CD4-positive, alpha-beta T cell treated with Interleukin-2 at 100 ng/mL for 4 hours (primary cell): ENCODE measurements at places on chromosomes 7 and 10.

DNA sequence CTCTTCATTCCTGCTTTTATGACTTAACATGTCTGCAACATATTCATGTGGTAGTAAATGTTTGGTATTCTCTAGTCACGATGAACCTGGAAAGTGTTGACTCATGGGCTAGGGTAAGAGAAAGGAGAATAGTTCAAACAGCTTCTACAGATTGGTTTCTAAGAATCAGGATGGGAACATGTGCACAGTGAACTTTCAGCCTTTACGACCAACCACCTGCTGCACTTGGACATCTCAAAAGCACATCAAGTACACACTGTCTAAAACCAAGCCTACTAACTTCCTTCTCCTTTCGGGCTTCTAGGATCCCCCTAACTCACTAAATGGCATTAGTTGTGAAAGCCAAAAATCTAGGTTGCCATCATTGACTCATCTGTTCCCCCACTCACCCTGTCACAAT lies 85.5 kb downstream of the CUL2 start:
- no peak for DNase-seq

DNA sequence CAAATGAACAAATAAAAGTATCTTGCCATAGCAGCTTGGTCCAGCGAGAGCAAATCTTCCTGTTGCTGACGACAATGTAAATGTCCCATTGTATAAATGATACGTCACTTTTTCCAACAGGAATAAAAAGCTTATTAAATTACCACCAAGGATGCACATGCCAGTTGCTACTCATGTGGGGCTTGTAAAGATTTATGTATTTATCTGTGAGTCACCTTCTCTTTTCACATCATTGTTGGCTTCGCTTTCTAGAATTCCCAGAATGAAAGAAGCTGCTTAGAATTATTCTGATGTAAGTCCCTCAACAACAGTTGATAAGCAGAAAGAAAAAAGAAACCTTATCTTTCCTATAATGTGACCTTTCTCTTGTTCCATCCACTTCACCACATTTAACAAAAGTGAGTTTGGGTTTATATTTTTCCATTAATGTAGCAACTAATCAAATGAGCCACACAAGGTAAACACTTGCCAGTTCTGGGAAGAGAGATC lies 22.4 kb downstream of the DNAJC12 start:
- DNase-seq, result no peak

GRCh38 chr10:10865913-10866312 lies 151.8 kb upstream of the CELF2 start:
- DNase-seq, result no peak

- no peak for DNase-seq
Measured at GRCh38 chr7:96328016-96328415, 6.1 kb upstream of the SLC25A13 start.

DNA sequence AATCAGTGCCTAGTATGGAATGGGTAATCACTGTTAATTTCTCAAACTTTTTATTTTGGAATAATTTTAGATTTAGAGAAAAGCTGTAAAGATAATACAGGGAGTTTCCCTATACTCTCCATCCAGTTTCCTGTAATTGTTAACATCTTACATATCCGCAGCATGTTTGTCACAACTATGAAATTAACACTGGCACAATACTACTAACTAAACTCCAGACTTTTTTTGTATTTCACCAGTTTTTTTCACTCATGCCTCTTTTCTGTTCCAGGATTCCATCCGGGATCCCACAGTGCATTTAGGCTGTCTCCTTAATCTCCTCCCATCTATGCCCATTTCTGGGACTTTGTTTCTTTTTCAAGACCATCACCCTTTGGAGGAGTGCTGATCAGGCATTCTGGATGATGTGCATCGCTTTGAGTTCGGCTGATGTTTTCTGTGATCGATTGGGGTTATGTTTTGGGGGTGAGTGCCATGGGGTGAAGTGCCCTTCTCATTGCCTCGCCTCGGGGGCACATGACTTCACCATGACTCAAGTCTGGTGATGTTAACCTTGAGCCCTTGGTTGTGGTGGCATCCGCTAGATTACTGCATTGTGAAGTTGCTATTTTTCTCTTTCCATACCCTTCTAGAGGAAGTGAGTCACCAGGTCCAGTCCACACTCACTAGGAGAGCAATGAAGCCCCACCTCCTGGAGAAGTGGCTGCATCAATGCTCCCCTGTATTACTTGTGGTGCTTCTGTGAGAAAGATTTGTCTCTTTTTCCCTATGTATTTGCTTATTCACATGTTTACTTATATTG lies 43.9 kb upstream of the GRB10 start:
- DNase-seq, result no peak

- DNase-seq, result no peak
Measured at GRCh38 chr10:110444004-110444337, 53.7 kb upstream of the DUSP5 start.

DNA sequence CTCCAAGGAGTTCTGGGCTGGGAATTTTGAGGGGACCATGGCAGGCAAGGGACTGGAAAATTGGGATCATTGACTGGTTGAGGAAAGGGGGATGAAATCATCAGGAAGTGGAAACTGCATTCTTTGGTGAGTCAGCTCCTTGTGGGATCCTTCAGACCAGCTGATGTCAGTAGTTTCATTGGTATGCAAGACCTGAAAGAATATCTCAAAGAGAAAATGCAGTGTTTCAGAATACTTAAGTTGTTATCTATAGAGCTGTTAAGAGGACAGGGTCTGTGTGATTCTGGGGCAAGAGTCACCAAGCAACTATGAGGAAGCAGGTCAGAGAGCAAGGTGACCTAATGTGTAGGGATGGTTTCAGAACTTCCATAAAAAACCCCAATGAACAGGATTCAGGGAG lies 595.9 kb upstream of the AUTS2 start:
- DNase-seq, result no peak

DNA sequence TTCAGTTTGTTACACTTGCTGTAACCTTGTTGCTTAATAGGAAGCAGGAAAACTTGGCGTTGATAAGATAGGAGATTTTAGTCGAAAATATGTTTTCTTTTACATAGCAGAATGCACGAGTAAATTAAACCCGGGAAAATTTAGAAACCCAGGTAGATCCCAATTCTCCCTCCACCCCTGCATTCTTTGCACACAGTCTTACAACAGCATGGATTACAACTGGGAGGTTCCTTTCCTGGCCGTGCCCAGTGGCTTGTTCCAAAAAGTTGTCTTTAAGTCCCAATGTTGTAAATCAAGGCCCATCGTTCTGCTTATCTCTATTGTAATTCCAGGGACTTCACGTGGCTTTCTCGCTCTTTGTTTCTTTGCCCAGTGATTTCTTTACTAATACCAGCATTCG lies 1.1 kb upstream of the DPY19L1 start:
- DNase-seq, result no peak
